Skeletal muscle tissue (tissue), 5 donors: ENCODE measurements at places on chromosomes 7 and 10. TPM values are rescaled to one million over a fixed set of nuclear protein-coding genes. Genes with fewer than 3 reads are reported as not detected.

HABP2 gene
- under 0.01 TPM for total RNA-seq

PRKAR2B gene
- 11.5 TPM for total RNA-seq

PKD2L1 gene
- total RNA-seq, result not detected

NOD1 gene
- total RNA-seq, result 13.0 TPM

TSPAN15 gene
- total RNA-seq, result 72.0 TPM

ADRB1 gene
- 0.52 TPM for total RNA-seq

ENKUR gene
- 0.52 TPM for total RNA-seq

ATRNL1 gene
- 7.8 TPM for total RNA-seq

SEMA4G gene
- 0.52 TPM for total RNA-seq

RNF32 gene
- total RNA-seq, result 0.52 TPM

HOXA11 gene
- 2.1 TPM for total RNA-seq

PTF1A gene
- not detected for total RNA-seq

SH3PXD2A gene
- 30.3 TPM for total RNA-seq

DEPP1 gene
- total RNA-seq, result 12.5 TPM

FOXI2 gene
- total RNA-seq, result not detected

CTTNBP2 gene
- total RNA-seq, result 1.6 TPM

SEMA3E gene
- total RNA-seq, result 1.0 TPM

GRID2IP gene
- not detected for total RNA-seq

CYP3A7 gene
- 0.52 TPM for total RNA-seq

AMPH gene
- total RNA-seq, result 9.4 TPM

MUC12 gene
- not detected for total RNA-seq

CAMK2B gene
- 4.7 TPM for total RNA-seq

DDC gene
- total RNA-seq, result 0.52 TPM

ASB15 gene
- 2.6 TPM for total RNA-seq

PRRT4 gene
- 6.8 TPM for total RNA-seq

ASZ1 gene
- total RNA-seq, result not detected

HTRA1 gene
- 69.9 TPM for total RNA-seq

HTR7 gene
- under 0.01 TPM for total RNA-seq

PRKCQ gene
- total RNA-seq, result 14.6 TPM

CCL24 gene
- not detected for total RNA-seq

DNAJB6 gene
- total RNA-seq, result 68.9 TPM

SPDYE6 gene
- not detected for total RNA-seq

JAKMIP3 gene
- total RNA-seq, result under 0.01 TPM

PPP1R3C gene
- total RNA-seq, result 218 TPM

STAMBPL1 gene
- total RNA-seq, result 15.1 TPM

NACAD gene
- total RNA-seq, result 1.0 TPM

AKR1C8 gene
- not detected for total RNA-seq

MRPS33 gene
- 31.8 TPM for total RNA-seq

ARMH3 gene
- total RNA-seq, result 13.0 TPM

ALOX5 gene
- 3.1 TPM for total RNA-seq

NPSR1 gene
- 1.6 TPM for total RNA-seq

GIMAP8 gene
- 12.0 TPM for total RNA-seq

CYP3A5 gene
- 1.0 TPM for total RNA-seq

GSDME gene
- total RNA-seq, result 11.0 TPM

TBX20 gene
- total RNA-seq, result 1.0 TPM

NCF1 gene
- 1.6 TPM for total RNA-seq

NKX6-2 gene
- not detected for total RNA-seq
